ENCODE measurements at places on chromosomes 5 and 9.

DNA sequence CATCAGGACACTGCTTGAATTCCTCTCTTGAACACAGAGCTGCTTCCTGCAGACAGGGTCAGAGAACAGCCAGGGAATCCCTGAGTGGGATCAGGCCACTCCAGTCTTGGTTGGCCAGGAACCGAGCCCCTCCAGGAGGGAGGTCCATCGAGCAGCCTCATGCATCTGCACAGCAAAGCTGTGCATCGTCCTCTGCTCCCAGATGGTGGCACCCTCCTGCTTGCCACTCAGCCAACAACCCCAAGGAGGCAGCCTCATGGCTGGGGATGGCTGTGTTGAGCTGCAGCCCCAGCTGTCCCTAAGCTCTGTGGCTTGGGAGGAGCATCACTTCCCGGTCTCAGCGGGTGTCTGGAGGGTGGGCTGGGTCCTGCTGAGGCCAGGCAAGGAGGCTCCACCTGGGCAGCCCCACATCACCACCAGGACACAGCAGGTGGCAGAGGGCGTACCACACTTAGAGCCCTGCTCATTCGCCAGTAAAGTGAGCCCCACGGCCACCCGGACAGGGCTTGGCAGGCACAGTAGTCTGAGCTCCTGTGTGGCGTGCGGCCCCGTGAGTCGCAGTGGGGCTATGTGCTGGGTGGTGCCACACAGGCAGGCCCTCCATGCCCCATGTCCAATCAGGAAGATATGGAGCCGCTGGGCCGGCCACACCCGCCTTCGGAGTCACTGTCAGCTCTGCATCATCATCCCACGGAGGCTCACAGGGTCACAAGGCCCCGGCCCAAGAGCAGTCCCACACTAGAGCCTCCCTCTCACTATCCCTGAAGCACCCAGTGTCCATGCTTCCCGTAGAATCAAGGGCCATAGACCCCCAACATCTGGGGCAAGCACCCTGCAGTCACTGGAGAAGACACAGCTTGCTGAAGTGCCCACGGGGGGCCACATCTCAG is 11.9 kb downstream of the LPCAT1 start:
- DNase-seq: no peak

- no peak for DNase-seq
These were observed 155.8 kb downstream of the PBX3 start for GRCh38 chr9:125902831-125903512.

DNA sequence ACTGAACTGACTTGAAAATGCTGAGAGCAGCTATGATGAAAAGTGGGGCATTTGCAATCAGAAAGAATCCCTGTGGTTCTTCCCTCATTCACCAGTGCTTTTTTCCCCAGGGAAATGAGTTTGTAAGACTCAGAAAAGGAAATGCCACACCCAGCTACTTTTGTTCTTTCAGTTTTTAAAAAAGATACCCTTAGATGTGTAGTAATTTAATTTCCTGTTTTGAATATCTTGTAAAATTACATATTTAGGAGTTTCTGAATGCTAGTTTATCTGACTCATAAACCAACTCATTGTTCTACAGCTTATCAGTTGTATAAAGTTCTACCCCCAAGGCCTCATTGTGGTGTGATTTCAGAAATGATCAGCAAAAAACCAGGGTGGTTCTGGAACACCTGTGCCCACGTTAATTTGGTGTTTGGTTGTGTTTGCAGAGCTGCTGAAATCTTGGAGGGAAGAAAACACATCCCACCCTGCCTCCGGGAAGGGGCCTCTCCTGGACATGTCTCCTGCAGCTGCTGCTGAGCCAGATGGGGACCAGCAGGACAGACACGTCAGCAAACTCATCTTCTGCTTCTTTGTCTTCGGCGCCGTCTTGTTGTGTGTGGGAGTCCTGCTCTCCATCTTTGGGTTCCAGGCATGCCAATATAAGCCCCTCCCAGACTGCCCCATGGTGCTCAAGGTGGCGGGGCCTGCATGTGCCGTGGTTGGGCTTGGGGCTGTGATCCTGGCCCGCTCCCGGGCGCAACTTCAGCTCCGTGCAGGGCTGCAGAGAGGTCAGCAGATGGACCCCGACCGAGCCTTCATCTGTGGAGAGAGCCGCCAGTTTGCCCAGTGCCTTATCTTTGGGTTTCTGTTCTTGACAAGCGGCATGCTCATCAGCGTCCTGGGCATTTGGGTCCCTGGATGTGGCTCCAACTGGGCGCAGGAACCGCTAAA is 2.8 kb downstream of the TMEM171 start:
- DNase-seq: no peak

DNA sequence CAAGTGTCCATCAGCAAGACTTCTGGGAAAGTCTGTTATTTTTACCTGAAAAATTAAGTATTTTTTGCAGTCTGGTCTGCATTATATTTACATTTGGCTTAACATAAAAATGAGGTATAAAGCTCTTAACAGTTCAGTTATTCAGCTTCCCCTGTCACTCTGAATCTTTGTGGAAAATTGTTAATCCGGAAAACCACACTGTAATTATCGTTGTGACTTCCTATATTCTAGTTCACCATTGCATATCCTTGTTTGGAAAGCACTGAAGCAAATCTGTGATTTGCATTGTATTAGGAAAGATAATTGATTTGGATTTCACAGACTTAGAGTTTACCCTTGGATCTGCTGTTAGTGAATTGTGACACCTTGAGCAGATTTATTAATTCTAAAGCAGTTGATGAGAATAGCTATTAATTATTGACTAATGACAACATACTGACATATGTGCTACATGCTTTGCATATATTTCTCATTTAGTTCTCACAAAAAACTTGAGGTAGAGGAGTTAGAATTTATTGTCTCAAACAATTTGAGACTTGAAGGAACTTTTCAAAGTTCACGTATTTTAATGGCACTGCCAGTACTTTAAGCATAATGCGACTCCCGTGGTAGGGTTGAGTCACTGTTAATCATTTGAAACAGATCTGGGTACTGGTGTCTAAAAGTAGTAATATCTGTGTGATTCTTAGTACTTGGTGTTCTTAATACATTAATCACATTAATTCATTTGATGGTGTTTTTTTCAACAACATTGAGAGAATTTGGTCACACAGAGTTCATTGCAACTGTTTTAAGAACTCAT is 71.8 kb upstream of the LRRC70 start:
- no peak for DNase-seq

GRCh38 chr5:76720988-76721569 is 5.2 kb downstream of the F2R start:
- DNase-seq: no peak

All from iPS DF 19.7 (cell line).